GM13976 (cell line): ENCODE measurements at places on chromosomes 5 and 9.

- no peak for DNase-seq
These were observed 58.6 kb upstream of the MEF2C start for GRCh38 chr5:88941581-88941980.

GRCh38 chr5:175664723-175665122, 6.9 kb downstream of the HRH2 start:
- DNase-seq: no peak

- DNase-seq: no peak
These were observed 8.3 kb downstream of the FABP6 start for GRCh38 chr5:160237571-160238093.

- DNase-seq: peak; percentile 80
These were observed 138.4 kb downstream of the LHFPL2 start for GRCh38 chr5:78509884-78510769.

GRCh38 chr5:67089200-67089725, 107.3 kb downstream of the CD180 start:
- DNase-seq: no peak
